COLO829 (cell line): ENCODE measurements at places on chromosomes 3 and 15.

DNA sequence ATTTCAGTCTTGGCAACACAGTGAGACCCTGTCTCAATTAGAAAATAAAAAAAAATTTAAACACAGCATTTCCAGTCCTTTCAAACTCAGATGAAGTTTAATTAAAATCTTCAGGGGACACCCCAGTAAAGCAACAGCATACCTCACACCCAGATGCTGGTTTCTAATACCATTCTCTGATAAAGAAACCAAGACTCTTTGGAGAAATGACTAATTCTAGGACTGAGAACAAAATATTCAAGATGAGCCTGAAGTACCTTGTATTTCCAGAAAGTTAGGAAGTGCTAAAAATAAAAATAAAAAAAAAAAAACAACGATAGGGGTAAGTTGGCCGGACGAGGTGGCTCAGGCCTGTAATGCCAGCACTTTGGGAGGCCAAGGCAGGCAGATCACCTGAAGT is 14.0 kb upstream of the MAP4 start:
- no peak for DNase-seq

DNA sequence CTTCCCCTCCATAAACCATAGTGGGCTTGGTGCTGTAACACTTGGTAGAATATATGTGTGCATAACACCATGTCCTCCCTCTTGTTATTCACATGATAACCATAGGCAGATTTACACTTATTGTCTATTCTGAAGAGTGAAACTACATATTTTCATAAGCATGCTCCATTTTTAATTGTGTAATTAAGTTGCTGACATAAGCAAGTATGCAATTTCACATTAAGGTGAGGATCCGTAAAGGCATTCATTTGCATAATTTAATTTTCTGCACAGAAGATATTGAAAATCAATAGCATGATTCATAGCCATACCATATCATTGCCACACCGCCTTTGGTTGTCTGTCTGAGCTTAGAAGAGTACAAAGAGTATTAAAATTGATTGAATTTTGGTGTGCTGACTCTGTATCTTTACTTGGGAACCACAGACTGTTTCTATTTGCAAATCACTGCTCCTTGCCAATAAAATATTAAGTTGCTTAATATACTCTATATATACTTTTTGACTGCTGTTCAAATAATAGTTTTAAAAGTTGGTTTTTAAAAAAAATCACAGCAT is 182.4 kb downstream of the PTPRG start:
- no peak for DNase-seq

DNA sequence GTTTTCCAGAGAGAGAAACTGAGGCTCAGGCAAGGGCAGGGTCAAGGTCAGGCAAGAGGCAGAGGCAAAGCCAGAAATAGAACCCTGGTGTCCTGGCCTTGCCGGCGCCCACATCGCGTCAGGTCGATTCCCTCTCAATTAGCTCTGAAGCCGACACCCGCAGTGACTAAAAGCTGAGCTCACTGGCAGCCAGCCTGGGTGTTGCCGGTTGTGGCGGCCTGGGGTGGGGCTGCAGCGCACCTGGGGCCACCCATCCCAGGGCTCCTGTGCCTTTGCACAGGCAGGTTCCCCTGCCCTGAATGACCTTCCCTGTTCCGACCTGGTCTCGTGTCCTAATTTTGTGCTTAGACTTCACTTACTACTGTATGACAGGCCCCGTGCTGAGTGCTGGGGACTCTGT is 6.2 kb downstream of the SEMA3F start:
- DNase-seq: no peak

DNA sequence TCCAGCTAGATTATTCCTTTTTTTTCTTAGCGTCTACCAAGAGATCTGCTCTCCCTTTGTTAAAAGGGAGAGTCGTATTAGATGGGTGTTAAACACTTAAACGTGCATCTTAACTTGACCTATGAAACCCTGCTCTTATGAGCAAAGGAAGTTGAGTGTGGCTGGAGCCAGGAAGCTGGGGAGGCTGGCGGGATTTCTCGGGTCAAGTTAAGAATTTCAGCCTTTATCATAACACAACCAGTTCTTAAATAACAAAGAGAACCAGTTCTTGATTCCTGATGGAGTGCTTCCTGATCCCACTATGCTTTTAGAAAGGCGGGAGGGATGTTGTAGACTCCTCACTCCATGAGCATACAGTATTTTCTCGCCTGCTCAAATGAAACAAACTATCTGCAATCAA is 215.1 kb downstream of the ITPR1 start:
- no peak for DNase-seq

- DNase-seq: no peak
Observed at GRCh38 chr3:63726656-63727055, 74.2 kb downstream of the SNTN start.

GRCh38 chr15:58536414-58536813 is 104.6 kb downstream of the LIPC start:
- DNase-seq: no peak

- peak; percentile 12 for DNase-seq
Observed at GRCh38 chr3:89957451-89957850, 850.0 kb downstream of the EPHA3 start.

DNA sequence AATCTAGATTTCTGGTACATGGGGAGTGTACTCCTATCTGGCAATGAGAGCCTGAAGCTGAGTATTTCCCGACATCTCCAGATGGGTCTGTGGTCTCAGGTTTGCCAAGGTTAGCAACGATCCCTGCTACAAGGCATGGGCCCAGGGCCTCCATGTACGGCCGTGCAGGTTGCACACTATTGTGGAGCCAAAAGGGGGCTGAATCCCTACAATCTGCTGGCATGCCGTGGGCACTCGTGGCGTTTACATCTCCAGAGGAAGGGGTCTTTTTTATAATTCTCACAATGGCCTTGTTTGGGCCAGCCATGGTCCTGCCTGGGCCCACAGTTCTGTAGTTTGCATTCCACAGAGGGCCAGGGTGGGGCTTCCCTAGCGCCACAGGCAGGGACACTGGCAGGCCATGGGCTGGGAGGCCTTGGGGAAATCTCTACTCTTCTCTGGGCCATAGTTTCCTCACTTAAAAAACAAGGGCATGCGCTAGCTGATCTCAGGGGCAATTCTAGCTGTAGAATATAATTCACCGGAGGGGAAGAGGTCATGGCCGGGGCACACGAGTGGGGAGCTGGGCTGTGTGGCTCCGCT is 68.9 kb upstream of the TLE3 start:
- DNase-seq: no peak

- no peak for DNase-seq
Observed at GRCh38 chr3:128072454-128073184, 20.4 kb downstream of the SEC61A1 start.

DNA sequence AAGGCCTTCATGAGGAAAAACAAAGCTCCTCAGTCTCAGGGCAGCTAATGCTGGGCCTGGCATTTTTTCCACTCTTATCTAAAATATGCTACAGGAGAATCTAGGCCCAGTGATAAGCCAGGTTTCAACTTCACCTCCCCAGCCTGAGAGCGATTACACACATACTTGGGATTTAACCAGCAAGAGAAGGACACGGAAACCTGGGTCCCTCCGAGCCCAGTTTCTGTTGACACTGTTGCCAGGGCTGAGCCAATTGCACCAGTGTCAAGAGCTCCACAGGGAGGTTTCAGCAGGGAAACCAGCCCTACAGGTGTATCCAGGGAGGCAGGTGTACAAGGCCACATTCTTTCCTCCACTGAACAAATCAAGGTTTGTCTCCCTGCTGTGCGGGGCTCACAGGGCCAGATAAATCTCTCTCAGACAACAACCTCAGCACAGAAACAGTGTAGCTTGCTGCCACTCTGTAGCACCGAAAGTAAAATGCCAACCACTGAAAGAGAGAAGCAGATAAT is 85.4 kb downstream of the MAGI1 start:
- DNase-seq: no peak

GRCh38 chr3:181313335-181313734 is 323.8 kb upstream of the DNAJC19 start:
- DNase-seq: no peak

- no peak for DNase-seq
Observed at GRCh38 chr15:35549567-35549966, 3.6 kb upstream of the DPH6 start.

GRCh38 chr3:18716821-18717220 is 291.7 kb upstream of the SATB1 start:
- DNase-seq: no peak

- no peak for DNase-seq
Observed at GRCh38 chr15:43977072-43977884, 150.5 kb downstream of the WDR76 start.

DNA sequence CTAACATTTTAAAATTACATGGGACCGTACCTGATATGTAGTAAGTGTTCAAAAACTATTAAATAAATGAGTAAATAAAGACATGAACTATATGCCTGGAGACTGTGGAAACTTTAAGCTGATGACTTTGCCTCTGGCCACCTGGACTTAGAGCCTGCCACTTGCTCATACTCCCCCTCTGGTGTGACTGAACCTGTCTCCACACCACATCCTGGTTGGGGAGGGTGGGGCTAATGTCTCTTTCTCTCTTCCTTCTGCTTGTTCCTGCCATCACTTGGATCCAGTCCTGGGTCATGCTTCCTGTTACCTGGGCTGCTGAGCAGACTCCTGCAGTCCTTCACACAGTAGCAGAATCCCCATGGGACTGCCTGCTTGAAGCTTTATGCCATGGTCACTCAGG is 8.2 kb upstream of the TMEM158 start:
- no peak for DNase-seq

DNA sequence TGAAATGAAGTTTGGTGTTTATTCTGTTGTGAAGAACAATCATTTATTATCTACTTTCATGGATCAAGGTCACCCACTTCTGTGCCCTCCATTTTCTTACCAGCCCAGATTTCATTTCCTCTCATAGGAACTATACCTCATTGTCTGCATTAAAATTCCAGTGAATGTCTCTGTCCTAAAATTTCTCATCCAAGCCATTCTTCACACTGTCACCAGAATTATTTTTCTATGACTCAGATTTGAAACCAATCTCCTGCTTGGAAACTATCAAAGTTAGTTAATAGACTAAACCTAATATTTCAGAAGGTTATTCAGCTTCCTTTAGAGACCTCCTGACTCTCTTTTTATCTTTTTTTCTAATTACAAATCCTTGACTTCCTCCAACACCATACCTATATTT is 364.1 kb upstream of the CBLB start:
- DNase-seq: no peak

GRCh38 chr3:13015286-13016082 is 57.7 kb downstream of the IQSEC1 start:
- no peak for DNase-seq

- DNase-seq: no peak
Observed at GRCh38 chr3:40216471-40216870, 93.0 kb upstream of the EIF1B start.

GRCh38 chr3:107367353-107367752 is 9.9 kb upstream of the CCDC54 start:
- peak; percentile 77 for DNase-seq

- no peak for DNase-seq
Observed at GRCh38 chr3:18208091-18208490, 217.0 kb downstream of the SATB1 start.

GRCh38 chr3:8529181-8529637 is 27.6 kb downstream of the LMCD1 start:
- no peak for DNase-seq

DNA sequence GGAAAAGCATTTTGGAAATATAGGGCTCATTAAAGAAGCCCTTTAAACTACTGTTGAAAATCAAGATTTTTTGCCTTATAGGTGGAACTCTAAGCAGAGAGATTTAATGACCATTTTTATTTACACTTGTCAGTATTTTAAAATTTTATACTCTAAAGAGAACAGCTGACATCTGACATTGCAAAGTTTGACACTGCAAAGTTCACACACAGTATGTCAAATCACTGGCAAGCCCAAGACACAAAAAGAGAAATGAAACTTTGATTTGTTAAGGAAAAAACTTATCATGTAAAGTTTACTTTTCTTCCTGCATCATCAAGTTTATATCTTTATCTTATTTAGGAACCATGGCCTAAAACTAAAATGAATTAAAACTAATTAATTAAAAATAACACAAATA is 40.2 kb downstream of the DPH6 start:
- no peak for DNase-seq

GRCh38 chr3:196677931-196678330 is 34.1 kb downstream of the CEP19 start:
- DNase-seq: no peak

DNA sequence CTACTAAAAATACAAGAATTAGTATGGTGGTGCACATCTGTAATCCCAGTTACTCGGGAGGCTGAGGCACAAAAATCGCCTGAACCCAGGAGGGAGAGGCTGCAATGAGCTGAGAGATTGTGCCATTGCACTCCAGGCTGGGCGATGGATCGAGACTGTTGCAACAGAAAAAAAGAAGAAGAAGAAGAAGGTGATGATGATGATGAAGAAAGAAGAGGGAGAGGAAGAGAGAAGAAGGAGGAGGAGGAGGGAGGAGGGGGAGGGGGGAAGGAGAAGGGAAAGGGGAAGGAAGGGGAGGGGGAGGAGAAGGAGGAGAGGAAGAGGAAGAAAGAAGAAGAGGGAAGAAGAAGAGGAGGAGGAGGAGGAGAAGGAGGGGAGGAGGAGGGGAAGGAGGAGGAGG is 33.2 kb upstream of the ZNF710 start:
- no peak for DNase-seq

DNA sequence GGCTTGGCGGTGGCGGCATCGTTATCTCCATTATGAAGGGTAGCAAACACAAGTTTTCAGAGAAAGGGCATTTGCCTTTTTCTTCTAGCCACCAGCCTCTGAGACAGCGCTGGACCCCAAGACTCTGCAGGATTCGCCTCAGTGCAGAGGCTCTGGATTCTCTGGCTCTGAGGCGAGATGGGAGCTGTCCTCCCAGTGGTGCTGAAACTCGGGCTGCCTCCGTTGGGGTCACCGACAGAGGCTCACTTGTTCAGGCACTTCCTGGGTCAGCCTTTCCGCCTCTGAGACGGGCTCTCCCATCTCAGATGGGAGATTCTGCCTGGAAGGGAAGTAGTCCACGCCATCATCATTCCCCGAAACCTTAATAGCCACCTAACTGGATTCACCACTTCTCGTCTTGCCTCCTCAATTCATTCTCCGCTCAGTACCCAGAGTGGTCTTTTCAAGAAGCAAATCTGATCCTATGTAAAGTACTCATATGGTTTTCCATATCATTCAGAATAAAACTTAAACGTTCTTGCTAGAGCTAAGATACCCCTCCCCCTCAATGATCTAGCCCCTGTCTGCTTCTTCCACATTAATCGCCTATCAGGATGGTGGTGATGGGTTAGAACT is 76.9 kb downstream of the RHCG start:
- DNase-seq: peak; percentile 74

GRCh38 chr3:27596334-27596841 is 112.2 kb upstream of the SLC4A7 start:
- no peak for DNase-seq

- DNase-seq: no peak
Observed at GRCh38 chr3:76694063-76694462, 345.8 kb upstream of the ROBO2 start.

- peak; percentile 69 for DNase-seq
Observed at GRCh38 chr3:164687211-164687610, 391.1 kb downstream of the SI start.

DNA sequence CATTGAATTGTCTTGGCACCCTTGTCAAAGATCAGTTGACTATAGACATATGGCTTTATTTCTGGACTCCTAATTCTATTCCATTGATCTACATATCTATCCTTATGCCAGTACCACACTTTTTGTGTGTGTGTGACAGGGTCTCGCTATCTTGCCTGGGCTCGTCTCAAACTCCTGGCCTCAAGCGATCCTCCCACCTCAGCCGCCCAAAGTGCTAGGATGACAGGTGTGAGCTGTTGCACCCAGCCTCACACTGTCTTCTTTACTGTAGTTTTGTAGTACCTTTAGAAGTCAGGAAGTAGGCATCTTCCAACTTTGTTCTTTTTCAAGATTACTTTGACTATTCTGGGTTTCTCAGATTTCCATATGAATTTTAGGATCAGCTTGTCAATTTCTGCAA is 24.3 kb downstream of the CDAN1 start:
- no peak for DNase-seq
